ENCODE measurements at places on chromosomes 16 and 17.

GRCh38 chr17:17280613-17281549 lies at the start of gene COPS3:
TSS of gene COPS3 (minus strand) at chr17:17281246. CDS start at chr17:17281186, 60 bp downstream.
- H3K4me1 ChIP-seq = peaks cover 18% of the 10 kb centered on the region
- H3K27me3 ChIP-seq = no peaks in the 10 kb centered on the region
- H3K4me3 ChIP-seq = peak within 1 kb of the TSS; percentile 95
- H3K27ac ChIP-seq = peak within 1 kb of the TSS; percentile 99
- peak; percentile 94 for DNase-seq

GRCh38 chr16:89023151-89023551 lies 46.1 kb upstream of the CBFA2T3 start:
- peaks cover 5% of the 10 kb centered on the region for H3K27me3 ChIP-seq
- H3K27ac ChIP-seq = no peak overlapping the region
- no peak for DNase-seq
- no peak overlapping the region for H3K4me3 ChIP-seq
- peaks cover 8% of the 10 kb centered on the region for H3K4me1 ChIP-seq

DNA sequence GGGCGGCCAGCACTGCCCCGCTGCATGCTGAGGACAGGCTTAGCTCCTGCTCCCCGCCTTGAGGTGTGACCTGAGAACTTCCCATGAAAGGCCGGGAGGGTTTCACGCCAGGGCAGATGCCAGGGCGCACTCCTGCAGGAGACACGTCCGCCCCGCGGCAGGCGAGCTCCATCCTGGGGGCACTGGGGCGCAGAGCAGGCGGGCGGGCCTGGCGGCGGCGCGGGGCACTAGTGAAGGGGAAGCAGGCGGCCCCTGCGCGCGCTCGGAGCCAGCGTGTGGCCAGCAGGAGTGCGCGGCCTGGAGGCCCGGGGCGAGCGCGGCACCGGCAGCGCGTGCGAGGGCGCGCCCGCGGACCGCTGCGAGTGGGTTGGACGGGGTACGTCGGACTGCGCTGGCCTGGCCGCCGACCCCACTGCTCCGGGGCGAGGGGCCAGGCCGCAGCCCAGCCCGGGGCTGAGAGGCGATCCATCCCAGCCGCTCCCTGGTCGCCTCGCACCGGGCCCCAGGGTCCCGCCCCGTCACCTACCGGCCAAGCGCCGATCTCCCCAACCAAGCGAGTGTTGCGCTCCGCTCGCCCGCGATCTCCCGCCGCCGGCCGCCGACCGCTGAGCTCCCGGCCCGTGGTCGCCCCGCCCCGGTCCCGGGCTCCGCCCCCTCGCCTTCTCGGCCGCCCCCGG lies at the start of gene MAP3K14:
MAP3K14 (minus strand) TSS at position 587 of the 677 bp plus-strand sequence. CDS start 26,275 bp downstream, outside the sequence.
- peaks cover 1% of the 10 kb centered on the region for H3K36me3 ChIP-seq
- H3K4me3 ChIP-seq = peak within 1 kb of the TSS; percentile 92
- peak within 1 kb of the TSS; percentile 93 for H3K27ac ChIP-seq
- H3K27me3 ChIP-seq = no peaks in the 10 kb centered on the region
- no peak for DNase-seq

- no peak for DNase-seq
- no peak overlapping the region for H3K27ac ChIP-seq
- no peaks in the 10 kb centered on the region for H3K36me3 ChIP-seq
- peaks cover 12% of the 10 kb centered on the region for H3K27me3 ChIP-seq
- H3K4me3 ChIP-seq = no peak overlapping the region
Measured at GRCh38 chr17:41392278-41392677, 5.1 kb downstream of the KRT31 start.

DNA sequence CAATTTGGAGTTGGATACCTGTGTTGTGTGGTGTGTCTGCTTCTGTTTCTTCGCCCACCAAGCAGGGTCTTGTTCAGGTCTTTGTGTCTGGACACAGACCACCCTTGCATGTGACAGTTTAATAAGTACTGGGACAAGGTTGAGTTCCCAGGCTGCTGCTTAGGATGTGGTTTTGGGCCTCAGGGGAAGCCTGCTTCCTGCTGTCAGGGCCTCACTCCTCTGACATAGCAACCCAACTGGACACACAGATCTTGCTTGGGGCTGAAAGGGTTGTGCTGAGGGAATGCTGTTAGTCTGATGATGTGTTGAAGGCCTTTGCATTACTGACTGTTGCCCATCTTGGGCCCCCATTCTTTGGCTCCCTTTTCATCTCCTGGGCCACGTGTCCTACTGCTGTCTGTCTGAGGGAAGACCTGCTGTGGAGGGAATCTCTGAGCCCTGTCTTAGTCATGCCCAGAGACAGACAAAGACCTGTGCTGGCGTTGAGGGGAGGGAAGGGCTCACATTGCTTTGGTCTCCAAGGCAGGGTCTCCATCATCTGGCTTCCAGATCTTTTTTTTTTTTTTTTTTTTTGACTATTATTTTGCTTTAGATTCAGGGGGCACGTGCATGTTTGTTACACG lies 4.7 kb upstream of the TGFB1I1 start:
- peaks cover 25% of the 10 kb centered on the region for H3K36me3 ChIP-seq
- H3K4me1 ChIP-seq = peaks cover 24% of the 10 kb centered on the region
- no peak for DNase-seq
- H3K27me3 ChIP-seq = peaks cover 2% of the 10 kb centered on the region
- peak overlapping the region; percentile 62 for H3K27ac ChIP-seq
- H3K4me3 ChIP-seq = no peak overlapping the region

DNA sequence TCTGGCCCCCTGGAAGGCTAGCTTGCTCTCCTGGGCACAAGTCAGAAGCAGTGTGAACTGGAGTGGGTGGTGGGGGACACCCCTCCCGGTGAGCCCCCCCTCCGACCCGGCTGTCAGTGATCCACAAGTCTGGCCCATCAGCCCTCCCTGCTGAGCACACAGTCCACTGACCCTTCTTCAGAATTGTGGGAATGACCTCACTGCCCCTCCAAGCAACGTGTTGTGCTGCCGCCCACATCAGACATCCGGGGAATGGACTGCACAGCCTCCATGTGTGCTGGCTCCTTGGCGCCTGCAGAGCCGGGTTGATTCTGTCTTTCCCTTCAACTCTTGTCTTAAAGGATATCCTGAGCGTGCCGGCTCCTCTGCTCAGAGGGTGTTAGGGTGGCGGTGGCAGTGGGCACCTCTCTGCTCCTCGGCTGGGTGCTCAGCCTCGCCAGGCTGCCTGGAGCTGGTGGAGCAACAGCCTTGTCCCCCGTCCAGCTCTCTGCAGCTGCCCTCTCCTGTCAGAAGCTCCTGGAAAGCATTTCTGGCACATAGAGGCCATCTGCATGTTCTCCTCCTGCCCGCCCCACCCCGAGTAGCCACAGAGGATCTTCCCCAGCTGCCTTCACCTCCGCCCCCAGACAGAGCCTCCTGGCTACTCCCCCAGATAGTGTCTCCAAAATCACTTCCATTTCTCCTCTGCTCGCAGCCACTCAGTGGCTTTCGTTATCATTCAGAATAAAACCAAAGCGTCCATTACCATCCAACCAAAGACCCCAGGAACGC lies 19.8 kb downstream of the NPTX1 start:
- DNase-seq = no peak
- peak overlapping the region; percentile 14 for H3K4me3 ChIP-seq
- no peaks in the 10 kb centered on the region for H3K36me3 ChIP-seq
- no peak overlapping the region for H3K27ac ChIP-seq
- peaks cover 13% of the 10 kb centered on the region for H3K4me1 ChIP-seq

GRCh38 chr16:84514295-84514873 lies 9.9 kb upstream of the MEAK7 start:
- no peak for DNase-seq
- peak overlapping the region; percentile 80 for H3K27ac ChIP-seq
- peaks cover 27% of the 10 kb centered on the region for H3K4me1 ChIP-seq
- no peaks in the 10 kb centered on the region for H3K36me3 ChIP-seq
- no peaks in the 10 kb centered on the region for H3K27me3 ChIP-seq
- H3K4me3 ChIP-seq = peak overlapping the region; percentile 54

DNA sequence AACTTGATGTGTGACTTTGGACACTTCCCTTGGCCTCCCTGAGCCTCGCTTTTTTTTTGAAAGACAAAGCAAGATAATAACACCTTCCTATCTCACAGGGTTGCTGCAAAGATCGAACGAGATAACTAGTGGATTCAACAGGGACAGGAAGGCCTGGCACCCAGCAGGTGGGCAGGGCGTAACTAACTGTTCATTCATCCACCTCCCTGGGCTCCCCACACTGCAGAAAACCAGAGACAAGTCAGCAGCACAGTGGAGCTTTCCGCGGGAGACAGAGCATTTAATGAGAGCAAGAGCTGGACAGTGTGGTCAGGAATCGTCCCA lies 28.7 kb downstream of the SLC13A5 start:
- no peaks in the 10 kb centered on the region for H3K4me1 ChIP-seq
- no peak overlapping the region for H3K4me3 ChIP-seq
- peaks cover 7% of the 10 kb centered on the region for H3K27me3 ChIP-seq
- DNase-seq = no peak
- H3K27ac ChIP-seq = no peak overlapping the region

DNA sequence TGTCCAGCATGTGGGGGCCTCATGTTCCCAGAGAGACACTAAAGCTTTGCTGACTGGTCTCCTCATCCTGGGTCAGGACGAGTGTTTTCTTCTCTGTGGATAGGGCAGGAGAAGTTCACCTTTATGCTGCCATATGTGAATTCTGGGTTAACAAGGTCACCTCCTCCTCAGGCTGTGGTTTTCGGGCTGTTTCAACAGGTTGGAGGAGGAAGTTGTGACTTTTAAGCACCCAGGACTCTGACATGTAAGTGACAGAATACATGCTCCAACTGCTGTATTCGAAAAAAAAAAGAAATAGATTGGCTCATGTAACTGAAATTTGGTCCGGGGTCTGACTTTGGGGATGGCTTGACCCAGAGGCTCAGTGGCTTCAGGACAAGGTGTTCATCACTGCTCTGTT lies 54.2 kb downstream of the SNX20 start:
- no peaks in the 10 kb centered on the region for H3K36me3 ChIP-seq
- DNase-seq = no peak
- peaks cover 12% of the 10 kb centered on the region for H3K4me1 ChIP-seq
- peak overlapping the region; percentile 65 for H3K27ac ChIP-seq
- peaks cover 3% of the 10 kb centered on the region for H3K27me3 ChIP-seq

GRCh38 chr17:73586921-73587602 lies 57.2 kb downstream of the SDK2 start:
- H3K27me3 ChIP-seq = no peaks in the 10 kb centered on the region
- H3K4me1 ChIP-seq = peaks cover 66% of the 10 kb centered on the region
- no peaks in the 10 kb centered on the region for H3K36me3 ChIP-seq
- peak overlapping the region; percentile 82 for H3K27ac ChIP-seq
- no peak for DNase-seq

DNA sequence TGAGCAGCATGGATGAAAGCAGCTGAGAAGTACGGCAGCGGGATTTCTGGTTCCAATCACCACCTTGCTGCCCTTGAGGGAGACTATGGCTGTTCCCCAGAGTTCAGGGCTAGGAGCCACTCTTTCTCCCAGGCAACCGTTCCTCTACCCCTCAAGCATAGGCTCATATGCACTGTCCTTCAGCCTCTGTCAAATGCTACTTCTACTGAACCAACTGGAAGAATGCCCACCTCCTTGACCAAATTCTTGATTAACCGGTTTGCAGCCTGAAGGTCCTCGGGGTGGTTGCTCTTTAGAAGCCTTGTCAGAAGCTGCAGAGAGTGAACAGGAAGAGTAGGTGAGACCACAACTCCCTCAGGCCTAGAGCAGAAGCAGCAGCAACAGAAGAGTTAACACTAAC lies 23.8 kb downstream of the GGA2 start:
- H3K4me1 ChIP-seq = peaks cover 2% of the 10 kb centered on the region
- H3K4me3 ChIP-seq = no peak overlapping the region
- no peak for DNase-seq
- H3K27ac ChIP-seq = no peak overlapping the region
- no peaks in the 10 kb centered on the region for H3K27me3 ChIP-seq
- H3K36me3 ChIP-seq = peaks cover 39% of the 10 kb centered on the region

- peak overlapping the region; percentile 91 for H3K27ac ChIP-seq
- H3K4me3 ChIP-seq = peak overlapping the region; percentile 92
- no peaks in the 10 kb centered on the region for H3K27me3 ChIP-seq
- H3K4me1 ChIP-seq = peaks cover 39% of the 10 kb centered on the region
- H3K36me3 ChIP-seq = no peaks in the 10 kb centered on the region
Measured at GRCh38 chr17:17749025-17749772, 67.9 kb downstream of the RAI1 start.

- no peaks in the 10 kb centered on the region for H3K27me3 ChIP-seq
- DNase-seq = no peak
- H3K27ac ChIP-seq = peak overlapping the region; percentile 74
- peaks cover 27% of the 10 kb centered on the region for H3K4me1 ChIP-seq
- peak overlapping the region; percentile 78 for H3K4me3 ChIP-seq
Measured at GRCh38 chr17:42586514-42587230, 9.1 kb upstream of the PSMC3IP start.

- H3K27me3 ChIP-seq = no peaks in the 10 kb centered on the region
- no peak overlapping the region for H3K27ac ChIP-seq
- H3K36me3 ChIP-seq = no peaks in the 10 kb centered on the region
- H3K4me3 ChIP-seq = no peak overlapping the region
- no peaks in the 10 kb centered on the region for H3K4me1 ChIP-seq
- no peak for DNase-seq
Measured at GRCh38 chr17:49585422-49586027, 9.9 kb downstream of the NXPH3 start.

DNA sequence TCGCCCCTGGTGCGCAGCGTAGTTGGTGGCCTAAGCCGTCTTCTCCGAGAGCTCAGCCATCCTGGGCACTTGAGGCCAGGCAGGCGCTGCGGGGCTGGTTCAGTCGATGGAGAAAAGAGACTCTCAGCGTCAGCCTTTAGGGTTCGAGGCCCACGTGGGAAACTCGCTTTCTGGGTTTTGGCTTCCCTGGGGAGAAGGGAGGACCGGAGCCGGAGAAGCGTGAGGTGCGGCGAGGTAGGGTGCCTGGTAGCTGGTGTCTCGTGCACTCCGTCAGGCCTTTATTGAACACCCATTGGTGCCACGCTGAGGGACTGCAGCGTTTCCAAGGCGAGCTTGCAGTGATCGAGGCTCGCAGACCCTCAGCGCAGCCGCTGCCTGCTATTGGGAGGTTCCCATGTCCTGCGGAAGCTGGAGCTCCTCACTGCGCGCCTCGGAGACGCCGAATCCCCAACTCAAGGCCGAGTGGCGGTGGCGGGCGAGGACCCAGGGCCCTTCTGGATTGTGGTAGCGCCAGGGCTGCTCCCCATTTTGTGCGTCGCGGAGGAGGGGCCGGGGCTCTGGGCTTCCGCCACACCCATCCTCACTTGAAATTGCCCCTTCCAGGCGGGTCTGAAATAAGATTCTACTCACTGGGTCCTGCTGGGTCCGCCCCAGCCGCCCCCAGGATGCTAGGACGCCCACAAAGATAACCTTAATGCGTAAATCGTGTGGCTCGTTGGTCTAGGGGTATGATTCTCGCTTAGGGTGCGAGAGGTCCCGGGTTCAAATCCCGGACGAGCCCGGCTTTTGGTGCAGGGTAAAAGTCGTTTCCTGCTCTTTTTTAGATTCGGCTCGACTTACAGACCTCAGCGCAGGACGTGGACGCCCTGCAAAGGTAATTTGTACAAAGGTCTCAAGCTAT lies 1.2 kb downstream of the OR1F1 start:
- H3K4me1 ChIP-seq = peaks cover 2% of the 10 kb centered on the region
- H3K27me3 ChIP-seq = peaks cover 37% of the 10 kb centered on the region
- H3K27ac ChIP-seq = peak overlapping the region; percentile 88

DNA sequence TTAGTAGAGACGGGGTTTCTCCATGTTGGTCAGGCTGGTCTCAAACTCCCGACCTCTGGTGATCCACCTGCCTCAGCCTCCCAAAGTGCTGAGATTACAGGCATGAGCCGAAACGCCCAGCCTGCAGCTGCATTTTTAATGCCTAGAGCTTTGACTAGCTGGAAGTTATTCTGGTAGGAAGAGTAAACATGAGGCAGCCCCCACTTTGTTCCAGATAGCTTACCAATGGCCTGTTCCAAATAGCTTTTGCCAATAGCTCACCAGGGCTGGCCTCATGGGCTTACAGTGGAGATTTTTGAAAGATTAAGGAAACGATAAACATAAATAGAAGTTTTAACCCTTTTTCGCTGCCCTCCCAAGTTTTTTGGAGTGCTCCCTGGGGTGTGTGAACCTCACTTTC lies 9.8 kb downstream of the TRPV2 start:
- H3K4me3 ChIP-seq = no peak overlapping the region
- H3K27ac ChIP-seq = peak overlapping the region; percentile 55
- DNase-seq = no peak
- peaks cover 15% of the 10 kb centered on the region for H3K36me3 ChIP-seq
- no peaks in the 10 kb centered on the region for H3K27me3 ChIP-seq
